ENCODE measurements at places on chromosomes 3 and 15. TPM values are rescaled to one million over a fixed set of nuclear protein-coding genes. Genes with fewer than 3 reads are reported as not detected.

Gene TMCO5A
- total RNA-seq = not detected

Gene FGD5
- total RNA-seq = 40.1 TPM

Gene ARHGAP31
- total RNA-seq = 28.7 TPM

Gene SUSD5
- total RNA-seq = 13.8 TPM

Gene HDGFL3
- total RNA-seq = 40.1 TPM

Gene ATP13A4
- total RNA-seq = 3.7 TPM

Gene CHRNA5
- total RNA-seq = 0.76 TPM

Gene DUOX1
- 1.6 TPM for total RNA-seq

Gene SAMMSON
- 0.98 TPM for total RNA-seq

Gene ARL14
- 0.31 TPM for total RNA-seq

Gene TMEM108
- total RNA-seq = 0.91 TPM

GRCh38 chr3:6039971-6040370 is 820.9 kb upstream of the GRM7 start:
- DNase-seq = no peak

DNA sequence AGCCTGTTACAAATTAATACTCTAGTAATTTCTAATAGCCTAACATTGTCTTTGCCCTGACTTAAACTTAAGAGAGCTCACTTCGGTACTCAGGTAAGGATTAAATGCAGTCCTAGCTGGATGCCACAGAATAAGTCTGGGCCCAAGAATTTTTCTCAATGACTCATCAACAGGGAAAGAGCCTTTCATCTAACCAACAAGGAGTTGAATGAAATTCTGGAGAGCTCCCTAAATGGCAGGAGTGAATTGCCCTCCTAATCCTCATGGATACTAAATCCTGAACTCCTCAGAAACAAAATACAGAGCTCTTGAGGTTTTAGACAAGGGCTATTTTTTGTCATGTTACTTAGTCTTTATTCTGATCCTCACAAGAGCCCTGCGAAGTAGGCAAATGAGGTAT is 159.5 kb downstream of the PLCH1 start:
- no peak for DNase-seq

DNA sequence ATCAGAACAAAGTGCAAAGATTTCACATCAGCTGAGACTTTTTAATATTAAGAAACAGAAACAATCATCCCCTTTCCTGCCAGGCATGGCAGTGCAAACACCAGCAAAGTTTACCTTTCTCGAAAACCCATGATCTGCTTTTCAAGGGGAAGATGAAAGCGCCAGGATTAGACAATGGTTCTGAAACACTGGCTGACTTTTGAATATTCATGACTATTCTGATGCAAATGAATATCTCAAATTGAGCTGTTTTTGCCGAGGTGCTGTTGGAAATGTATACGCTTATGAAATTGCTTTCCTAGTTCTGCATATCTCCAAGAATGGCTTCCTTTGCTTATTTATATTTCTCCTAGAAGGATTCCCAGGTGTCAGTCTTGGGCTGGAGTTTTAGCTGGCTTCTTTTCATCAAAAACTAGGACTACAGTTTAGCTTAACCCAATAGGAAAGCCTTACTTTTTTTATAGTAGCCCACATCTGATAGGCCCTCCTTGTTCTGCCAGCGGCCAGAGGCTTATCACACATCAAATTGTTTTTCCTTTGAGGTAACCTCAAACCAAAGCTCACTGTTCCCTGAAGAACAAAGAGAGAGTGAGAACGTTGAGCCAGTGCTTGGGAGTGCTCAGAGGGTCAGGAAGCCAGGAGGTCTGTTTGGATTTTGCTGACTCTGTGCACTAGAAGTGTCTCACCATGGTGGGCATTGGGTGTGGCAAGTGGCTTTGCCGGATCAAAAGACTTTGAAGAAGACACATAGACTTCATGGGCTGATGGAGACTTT is 74.0 kb upstream of the PLCL2 start:
- no peak for DNase-seq

DNA sequence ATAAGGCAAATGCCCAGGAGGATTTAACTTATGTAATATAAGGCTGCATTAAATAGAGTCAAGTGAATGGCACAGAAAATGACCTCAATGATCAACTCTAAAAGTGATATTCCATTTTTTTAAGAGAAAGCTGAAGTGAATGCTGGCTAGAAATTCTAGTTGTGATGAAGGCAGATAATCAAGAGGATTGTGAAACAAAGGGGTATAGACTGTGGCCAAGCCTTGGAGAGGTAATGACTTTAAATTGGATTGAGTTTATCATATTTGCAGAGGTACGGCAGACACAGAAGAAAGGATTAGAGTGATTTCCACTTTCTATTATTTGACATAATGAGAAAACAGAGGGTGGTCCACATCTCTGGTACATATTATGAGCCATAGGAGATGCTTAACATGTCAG is 269.2 kb downstream of the MECOM start:
- no peak for DNase-seq

GRCh38 chr3:143567823-143568222 is 280.4 kb downstream of the SLC9A9 start:
- no peak for DNase-seq

- DNase-seq = no peak
Measured at GRCh38 chr3:10917176-10917575, 75.4 kb upstream of the SLC6A1 start.

- no peak for DNase-seq
Measured at GRCh38 chr3:57796261-57796660, 40.2 kb downstream of the SLMAP start.

GRCh38 chr3:52685285-52685708 is 416 bp downstream of the PBRM1 start:
- DNase-seq = peak; percentile 82

DNA sequence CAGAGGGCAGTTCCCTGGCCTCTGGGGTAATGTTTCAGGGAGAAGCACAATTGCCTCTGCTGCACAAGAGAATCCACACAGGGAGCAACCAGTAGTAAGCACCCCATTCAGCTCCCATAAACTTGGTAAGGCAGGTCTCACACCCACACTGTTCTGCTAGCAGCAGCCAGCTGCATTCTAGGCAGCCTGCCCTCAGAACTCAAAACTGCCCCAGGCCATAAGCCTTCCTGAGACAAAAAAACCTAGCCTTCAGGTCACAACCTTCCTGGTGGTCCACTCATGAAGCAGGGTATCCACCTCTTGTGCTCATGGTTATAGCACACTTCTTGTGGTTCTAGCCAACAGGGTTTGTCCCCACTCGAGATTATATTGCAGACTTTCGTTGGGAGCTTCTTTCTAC is 33.7 kb upstream of the ABI3BP start:
- no peak for DNase-seq

DNA sequence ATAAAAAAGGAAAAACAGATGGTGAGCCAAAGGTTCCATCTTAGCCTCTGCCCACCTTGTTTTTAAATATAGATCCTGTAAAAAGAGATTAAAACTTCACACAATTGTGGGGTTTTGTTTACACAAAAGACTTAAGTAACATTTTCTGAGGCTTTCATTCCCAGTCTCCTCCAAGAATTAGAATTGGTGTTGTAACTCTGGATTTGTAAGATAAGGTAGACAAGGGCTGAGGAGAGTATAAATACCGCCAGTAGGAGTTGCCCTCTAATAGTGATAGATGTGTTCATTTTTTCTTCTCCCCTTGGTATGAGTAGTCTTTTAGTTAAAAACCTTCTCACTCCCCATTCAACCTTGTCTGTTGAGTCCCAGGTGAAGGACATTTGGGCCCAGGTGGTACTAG is 8.5 kb downstream of the MINDY2 start:
- no peak for DNase-seq

GRCh38 chr15:85780225-85780985 is 14.3 kb downstream of the KLHL25 start:
- no peak for DNase-seq

- no peak for DNase-seq
Measured at GRCh38 chr15:75109736-75110130, 86.3 kb downstream of the PPCDC start.

- no peak for DNase-seq
Measured at GRCh38 chr15:71186267-71186666, 71.0 kb downstream of the THSD4 start.

DNA sequence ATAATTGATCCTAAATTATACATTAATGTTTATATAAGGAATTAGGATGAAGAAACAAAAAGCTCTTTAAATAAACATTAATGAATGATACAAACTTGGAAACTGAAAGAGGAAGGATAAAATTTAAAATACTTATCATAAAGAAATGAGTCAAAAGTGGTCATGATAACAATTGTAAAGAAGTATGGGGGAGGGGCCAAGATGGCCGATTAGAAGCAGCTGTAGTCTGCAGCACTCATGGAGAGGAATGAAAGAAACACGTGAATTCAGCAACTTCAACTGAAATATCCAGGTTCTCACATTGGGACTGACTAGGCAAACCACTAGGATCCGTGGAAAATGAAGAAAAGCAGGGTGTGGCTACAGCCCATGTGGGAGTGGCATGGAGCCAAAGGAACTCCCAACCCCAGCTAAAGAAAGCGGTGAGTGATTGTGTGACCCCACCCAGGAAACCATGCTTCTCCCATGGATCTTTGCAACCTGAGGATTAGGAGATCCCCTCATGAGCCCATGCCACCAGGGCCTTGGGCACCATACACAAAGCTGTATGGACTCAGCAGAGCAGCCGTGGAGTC is 13.1 kb upstream of the CP start:
- no peak for DNase-seq

- DNase-seq = no peak
Measured at GRCh38 chr3:6250167-6250566, 610.7 kb upstream of the GRM7 start.

GRCh38 chr15:75114796-75115195 is 86.9 kb upstream of the C15orf39 start:
- no peak for DNase-seq

DNA sequence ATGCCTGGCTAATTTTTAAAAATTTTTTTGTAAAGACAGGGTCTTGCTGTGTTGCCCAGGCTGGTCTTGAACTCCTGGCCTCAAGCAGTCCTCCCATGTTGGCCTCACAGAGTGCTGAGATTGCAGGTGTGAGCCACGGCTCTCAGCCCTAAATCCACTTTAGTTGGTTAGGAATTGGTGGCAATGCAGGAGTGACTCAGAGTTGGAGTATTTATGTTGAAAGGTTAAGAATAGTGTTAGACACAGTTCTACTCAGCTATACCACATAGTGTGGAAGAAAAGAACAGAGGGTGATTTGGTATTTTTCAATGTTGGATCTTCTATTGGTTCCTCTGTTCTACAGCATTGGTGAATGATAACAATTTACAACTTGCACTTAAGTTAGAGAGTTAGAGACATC is 7.6 kb downstream of the ZNF639 start:
- no peak for DNase-seq

DNA sequence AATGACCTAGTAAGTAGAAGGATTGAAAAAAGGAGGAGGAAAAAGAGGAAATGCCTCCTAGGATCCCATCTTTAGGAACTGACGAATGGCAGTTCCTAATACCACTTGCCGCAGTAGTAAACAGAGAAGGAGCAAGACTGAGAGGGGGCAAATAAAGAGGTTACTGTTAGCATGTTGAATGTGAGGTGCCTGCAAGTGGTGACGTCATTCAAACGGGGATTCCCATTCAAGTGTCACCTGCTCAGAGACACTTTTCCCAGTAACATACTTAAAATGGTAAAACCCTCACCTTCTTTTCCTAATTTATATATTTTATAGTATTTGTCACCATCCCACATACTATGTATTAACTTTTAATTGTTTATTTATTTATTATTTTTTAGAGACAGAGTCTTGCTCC is 178.9 kb downstream of the IL5RA start:
- DNase-seq = no peak

- no peak for DNase-seq
Measured at GRCh38 chr3:88167704-88168103, 17.9 kb downstream of the C3orf38 start.

GRCh38 chr3:4795905-4796304 is 183.3 kb upstream of the BHLHE40 start:
- DNase-seq = no peak

DNA sequence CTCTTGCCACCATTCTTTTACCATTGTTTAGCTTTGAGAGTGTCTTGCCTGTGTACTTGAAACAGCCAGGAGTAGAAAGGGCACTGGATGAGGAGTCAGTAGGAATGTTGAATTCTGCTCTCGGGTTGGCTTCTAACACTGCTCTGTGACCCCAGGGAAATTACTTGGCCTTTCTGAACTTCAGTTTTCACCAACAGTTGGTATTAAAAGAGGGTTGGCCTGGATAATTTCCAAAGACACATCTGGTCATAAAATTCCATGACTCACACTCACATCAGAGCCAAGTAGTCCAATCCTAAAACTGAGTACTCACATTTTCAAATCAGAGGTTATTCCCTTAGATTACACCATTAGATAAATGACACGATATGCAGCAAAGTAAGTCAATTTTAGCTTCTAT is 141.6 kb downstream of the ECT2 start:
- no peak for DNase-seq

GRCh38 chr3:177358091-177358976 is 161.1 kb upstream of the TBL1XR1 start:
- DNase-seq = peak; percentile 76

GRCh38 chr3:161851941-161852566 is 355.4 kb downstream of the OTOL1 start:
- peak; percentile 38 for DNase-seq

DNA sequence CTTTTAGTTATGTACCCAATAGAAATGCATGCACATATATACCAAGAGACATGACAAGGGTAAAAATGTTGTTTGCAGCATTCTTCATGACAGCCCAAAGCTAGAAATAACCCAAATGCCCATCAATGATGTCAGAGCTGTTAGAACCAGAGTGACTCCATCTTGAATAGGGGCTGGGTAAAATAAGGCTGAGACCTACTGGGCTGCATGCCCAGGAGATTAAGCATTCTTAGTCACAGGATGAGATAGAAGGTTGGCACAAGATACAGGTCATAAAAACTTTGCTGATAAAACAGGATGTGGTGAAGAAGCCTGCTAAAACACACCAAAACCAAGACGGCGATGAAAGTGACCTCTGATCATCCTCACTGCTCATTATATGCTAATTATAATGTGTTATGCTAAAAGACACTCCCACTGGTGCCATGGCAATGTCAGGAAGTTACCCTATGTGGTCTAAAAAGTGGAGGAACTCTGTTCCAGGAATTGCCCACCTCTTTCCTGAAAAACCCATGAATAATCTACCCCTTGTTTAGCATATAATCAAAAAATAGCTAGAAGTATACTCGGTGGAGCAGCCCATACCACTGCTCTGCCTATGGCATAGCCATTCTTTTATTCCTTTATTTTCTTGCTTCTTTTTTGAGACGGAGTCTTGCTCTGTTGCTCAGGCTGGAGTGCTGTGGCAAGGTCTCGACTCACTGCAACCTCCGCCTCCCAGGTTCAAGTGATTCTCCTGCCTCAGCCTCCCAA is 32.9 kb downstream of the ZBTB11 start:
- DNase-seq = no peak

DNA sequence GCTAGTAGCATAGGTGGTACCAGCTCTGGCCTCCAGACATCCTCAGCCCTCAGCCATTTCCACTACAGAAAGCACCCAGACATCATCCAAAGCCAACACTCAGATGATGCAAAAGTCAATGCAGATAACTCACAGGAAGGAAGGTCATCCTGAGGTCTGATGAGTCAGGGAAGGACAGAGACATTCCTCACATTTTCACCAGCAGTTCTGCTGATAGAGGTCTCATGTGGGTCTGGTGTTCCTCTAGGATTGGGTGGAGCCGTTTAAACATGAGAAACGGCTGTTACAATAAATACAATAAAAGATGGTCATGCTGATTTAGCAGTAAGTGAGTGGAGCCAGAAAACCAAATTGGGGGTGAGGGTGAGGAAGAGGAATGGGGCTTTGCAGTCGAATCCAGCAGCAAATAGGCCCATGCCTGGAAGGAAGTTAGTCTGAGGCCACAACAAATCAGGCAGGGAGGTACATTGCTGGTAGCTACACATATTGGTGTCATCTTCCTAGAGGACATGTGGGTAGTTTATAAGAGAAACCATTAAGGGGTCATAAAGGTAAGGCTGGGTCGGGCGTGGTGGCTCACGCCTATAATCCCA is 33.3 kb upstream of the FLNB start:
- DNase-seq = no peak

All from kidney (tissue), 22 donors.